ENCODE measurements at places on chromosomes 6 and 20.

DNA sequence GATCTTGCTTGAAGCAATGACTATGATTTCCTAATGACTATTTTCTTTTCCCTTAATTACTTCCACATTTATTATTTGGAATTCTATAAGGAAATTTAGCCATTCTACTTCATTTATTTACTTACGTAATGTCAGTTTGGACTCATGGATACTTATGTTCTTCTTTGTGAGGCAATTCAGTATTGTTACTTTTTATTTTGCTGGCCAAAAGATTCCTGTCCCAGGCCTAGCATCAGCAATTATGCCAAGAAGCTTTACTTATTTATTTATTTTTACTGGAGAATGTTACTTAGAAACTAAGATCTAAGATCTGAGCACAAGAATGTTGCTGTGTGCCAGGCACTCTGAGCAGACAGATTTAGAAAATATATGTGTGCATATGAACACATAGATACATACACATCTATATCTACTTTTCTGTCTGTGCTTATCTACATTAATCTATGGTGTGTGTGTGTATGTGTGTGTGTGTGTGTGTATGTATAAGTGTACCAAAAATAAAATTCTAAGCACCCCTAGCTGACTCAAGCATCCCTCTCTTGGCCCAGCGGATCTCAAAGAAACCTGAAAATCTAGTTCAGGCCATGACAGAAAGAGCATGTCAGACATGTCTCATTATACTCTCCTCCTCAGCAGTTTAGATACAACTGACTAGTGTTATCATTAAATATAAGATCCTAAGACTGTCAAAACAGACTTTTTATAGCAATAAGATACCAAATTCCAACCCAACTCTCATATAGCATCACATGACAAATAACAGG is 640.0 kb upstream of the GJE1 start:
- DNase-seq, result no peak

DNA sequence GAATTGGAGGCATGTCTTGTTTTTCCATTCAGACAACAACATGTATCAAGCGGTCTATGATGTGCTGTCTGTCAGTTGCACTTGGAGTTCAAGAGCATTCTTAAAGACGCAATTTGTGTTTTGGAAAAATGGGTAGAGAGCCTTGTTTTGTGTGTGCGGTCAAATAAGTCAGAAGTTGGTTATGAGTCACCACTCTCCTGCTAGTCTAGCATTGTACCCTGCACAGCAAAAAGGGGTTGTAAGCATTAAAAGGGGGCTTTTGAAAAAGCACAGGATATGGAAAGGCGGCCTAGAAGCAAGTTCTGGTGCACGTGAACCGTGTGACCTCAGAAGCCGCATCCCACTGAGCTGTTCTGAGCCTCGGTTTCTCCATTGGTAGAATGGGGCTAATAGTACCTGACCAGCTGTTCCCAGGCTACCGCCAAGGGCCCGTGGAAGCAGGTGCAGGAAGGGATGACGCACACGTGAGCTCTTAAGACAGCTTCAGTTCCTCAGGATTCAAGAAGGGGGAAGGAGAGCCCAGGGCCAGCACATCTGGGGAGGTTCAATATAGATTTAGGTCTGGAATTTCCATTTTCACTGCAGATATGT is 61.6 kb upstream of the SNX9 start:
- no peak for DNase-seq

DNA sequence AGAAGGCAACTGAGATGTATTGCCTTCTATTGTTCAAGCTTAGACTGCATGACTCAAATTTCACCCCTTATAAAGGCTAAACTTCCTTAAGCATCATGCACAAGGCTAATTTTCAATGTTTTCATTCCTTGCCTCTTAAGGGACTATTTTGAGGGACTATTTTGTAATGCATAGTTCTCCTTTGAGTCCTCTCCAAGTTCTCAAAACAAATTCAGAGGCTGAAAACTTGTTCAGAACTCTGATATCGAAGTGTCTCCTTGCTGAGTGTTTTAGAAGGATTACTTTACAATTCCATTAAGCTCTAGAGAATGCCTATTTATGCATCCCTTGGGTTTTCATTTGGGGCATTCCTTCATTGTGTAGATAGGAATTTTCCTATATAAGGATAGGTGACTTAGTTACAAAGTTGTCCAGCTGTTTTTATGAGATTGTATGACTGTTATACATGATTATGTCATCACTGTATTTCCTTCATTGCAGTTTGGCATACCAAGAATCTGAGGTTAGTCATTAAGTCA is 41.7 kb downstream of the COL19A1 start:
- no peak for DNase-seq

DNA sequence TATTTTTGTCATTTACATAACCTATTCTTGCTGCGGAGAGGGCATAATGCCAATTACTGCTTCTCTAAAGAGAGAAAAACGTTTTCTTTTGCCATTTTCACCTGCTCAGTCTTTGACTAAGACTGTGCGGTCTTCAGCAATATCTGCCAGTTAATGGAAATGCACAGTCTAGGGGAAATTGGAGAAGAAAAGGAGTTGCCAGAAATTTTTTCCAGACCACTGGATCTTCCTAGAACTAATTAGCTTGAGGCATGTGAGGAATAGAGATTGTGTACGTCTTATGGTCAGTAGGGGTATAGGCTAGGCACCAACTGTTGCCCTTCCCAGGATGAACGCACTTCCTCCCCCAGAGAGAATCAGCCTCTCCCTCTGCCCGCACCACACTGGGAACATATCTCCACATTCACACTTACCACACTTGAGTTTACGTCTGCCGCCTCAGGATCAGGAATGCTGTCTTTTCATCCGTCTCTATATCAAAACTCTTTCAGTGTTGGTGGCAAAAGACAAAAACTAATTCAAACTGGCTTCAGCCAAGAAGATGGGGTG is 67.9 kb upstream of the E2F3 start:
- no peak for DNase-seq

GRCh38 chr6:98833057-98833306 is 1.4 kb upstream of the POU3F2 start:
- no peak for DNase-seq

- DNase-seq, result peak; percentile 73
Observed at GRCh38 chr6:135880066-135880972, 28.8 kb downstream of the PDE7B start.

- peak; percentile 38 for DNase-seq
Observed at GRCh38 chr6:87029711-87030314, 65.1 kb downstream of the CGA start.

DNA sequence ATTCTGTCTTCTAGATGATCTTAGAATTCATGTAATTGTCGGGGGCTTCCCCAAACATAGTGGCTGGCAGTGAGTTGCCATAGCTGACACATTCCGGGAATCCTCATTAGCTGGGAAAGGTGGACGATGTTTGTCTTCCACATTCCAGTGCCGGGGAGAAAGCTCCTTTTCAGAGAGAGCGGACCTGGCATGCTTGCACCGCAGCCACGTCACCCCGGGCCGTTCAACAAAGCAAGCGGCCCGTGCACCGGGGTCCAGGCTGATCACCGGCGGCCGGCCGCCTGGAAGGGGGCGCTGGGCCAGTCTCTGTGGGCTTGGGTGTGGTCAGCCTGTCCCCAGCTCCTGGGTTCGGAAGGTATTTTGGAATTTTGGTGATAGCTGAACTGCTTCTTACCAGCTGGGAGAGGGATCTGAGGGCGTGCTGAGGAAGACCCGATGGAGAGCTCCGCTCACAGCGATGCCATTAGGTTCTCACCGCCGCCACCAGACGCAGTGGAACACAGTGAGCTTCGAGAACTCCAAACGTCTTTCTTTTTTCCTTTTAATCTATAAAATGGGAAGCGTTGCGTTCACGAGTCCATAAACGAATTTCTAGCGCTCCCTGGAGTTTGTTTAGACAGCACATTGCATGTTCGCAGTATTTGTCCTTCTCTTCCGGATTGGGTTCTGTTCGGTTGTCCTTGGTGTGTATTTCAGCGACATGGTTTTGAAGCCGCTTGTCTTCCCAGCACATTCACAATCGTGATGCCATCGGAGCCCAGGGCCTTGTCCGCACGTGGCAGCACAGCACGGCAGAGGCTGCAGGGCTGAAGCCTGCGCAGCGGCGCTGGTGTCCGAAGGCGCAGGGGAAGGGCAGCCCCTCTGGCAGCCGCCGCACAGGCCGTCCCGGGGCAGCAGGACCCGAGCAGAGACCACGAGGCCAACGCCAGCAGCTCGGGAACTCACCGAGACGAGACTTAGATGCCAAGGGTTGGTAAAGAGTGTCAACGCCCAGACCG is 557.6 kb downstream of the QKI start:
- DNase-seq, result no peak

GRCh38 chr6:136365776-136366354 is 76.2 kb upstream of the BCLAF1 start:
- no peak for DNase-seq

DNA sequence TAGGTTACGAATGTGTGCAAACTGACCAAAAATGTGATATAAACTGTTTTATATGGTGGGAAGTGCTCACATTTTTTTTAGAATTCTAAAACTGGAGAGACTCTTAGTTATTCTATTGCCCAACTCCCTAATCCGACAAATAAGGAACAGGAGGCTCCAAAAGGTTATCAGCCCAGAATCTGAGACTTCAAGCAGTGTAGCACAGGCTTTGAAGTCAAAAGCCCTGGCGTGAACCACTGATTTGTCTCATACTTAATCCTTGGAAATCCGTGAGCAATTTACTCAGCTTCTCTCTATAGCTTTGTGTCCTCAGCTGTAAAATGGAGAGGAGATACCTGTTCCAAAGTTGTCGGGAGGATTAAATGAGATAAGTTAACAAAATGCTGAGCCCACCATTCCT is 368.8 kb upstream of the SASH1 start:
- no peak for DNase-seq

GRCh38 chr20:49256261-49256660 is 21.6 kb downstream of the ZNFX1 start:
- DNase-seq, result no peak

DNA sequence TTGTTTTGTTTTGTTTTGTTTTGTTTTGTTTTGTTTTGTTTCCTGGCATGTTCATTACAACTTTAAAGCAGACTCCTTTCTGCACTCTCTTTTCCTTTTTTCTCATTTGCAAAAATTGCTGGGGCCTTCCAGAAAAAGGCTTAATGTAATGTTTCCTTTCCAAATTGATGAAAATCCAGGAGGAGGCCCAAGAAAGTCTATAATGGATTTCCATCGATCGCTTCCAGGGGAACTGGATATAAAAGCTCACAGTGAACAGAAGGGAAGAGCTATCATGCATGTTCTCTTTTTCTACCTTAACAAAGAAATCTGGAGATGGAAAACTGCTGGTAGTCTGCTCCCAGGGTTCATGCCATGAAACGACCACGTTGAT is 28.7 kb downstream of the ISM1 start:
- DNase-seq, result no peak

DNA sequence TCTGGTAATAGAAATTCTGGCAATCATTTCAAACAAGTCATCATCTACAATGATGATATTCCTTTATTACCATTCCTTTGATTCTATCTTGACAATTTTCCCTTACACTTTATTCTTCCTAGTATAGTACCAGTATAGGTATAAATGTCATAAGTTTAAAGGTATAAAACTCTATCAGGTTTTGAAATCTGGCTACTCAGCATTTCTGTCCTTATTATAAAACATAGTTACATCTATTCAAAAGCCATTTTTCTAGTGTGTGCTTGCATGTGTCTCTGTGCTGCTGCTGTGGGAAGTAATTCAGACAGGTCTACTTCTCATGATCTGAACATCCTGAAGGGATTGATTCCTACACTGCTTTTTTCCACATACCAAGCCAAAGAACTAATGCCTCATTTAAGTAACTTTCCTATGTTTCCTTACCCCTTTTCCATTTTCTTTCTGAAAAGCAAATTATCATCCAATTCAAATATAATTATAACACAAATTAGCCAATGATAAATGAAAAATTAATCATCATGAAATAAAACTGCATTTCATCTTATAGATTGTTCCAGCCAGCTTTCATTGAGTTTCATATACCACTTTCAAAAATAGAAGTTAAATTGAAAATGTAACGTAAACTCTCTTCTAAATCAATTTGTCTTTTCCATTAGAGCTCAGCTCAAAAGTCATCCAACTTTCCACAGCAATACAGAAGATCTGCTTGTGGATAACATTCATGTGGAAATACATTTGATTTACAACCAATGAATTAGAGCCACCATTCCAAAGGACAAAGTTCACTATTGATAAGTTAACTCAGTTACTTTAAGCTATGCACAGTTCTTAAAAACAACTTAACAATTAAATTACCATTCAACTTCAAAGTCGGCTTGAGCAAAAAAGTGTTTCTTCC is 35.9 kb downstream of the COL12A1 start:
- DNase-seq, result no peak

DNA sequence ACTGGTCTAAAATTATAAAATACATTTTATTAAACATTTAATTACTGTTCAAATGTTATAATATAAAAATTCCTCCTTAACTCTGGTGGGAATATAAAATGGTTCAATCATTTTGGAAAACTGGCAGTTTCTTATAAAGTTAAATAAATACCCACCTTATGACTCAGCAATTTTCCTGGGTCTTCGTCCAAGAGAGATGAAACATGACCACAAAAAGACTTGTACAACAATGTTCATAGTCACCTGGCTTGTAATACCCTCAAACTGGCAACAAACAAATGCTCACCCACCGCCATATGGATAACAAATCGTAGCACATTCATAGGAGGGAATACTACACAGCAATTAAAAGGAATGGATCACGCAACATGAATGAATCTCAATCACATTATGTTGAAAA is 66.0 kb upstream of the RIN2 start:
- peak; percentile 5 for DNase-seq

DNA sequence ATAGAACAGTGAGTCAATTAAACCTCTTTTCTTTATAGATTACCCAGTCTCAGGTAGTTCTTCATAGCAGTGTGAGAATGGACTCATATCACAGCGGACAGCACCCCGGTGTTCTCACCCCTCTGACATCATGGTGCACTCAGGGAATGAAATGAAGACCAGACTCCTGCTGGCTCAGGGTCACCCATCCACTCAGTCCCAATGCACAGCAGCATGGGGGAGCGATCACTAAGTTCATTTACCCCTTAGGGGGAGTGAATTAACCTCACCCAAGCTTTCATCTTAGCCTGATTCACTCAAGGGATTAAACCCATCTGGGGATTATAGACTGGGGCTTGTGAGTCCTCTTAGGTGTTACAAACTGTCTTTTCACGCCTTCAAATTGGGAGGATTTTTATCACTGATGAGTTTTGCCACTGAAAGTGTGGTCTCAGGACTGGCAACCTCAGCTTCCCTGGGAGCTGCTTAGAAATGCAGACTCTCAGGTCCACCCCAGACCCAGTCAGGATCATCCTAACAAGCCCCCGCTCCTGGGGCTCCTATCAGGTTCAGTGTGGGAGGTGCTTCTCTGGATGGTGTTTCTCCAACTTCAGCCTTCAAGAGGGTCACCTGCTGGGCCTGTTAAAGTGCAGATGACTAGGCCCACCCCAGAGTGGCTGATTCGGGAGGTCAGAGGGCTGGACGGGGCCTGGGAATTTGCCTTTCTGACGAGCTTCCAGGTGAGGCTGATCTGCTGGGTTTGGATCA is 44.3 kb upstream of the FRMD1 start:
- no peak for DNase-seq

DNA sequence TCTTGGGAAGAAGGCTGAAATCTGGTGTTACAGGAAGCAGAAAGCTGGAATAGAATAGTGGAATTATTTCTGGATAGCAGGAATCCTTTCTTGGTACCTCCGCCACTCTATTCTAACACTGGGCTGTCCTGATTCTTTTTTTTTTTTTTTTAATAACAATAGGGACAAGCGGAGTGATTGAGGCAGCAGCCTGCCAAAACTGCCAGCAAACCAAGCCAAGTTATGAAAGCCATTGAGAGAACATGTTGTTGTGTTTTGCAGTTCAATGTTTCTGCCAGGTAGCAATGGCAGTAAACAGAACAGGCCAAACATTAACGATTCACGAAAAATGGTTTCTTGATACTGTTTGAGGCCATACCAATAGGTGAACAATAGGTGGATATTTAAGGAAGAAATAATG is 47.1 kb downstream of the SLC26A8 start:
- DNase-seq, result no peak

Measured in non-pigmented ciliary epithelial cell (primary cell).